ENCODE measurements at places on chromosomes 11 and 22. TPM values are rescaled to one million over a fixed set of nuclear protein-coding genes. Genes with fewer than 3 reads are reported as not detected.

SERPING1 gene
- not detected for total RNA-seq

TMEM45B gene
- total RNA-seq: not detected

OR51E1 gene
- total RNA-seq: not detected

APOA4 gene
- total RNA-seq: not detected

SAA4 gene
- total RNA-seq: not detected

REXO2 gene
- total RNA-seq: 159 TPM

POTEH gene
- total RNA-seq: 3.8 TPM

KDM4E gene
- total RNA-seq: not detected

SMTNL1 gene
- not detected for total RNA-seq

DNA sequence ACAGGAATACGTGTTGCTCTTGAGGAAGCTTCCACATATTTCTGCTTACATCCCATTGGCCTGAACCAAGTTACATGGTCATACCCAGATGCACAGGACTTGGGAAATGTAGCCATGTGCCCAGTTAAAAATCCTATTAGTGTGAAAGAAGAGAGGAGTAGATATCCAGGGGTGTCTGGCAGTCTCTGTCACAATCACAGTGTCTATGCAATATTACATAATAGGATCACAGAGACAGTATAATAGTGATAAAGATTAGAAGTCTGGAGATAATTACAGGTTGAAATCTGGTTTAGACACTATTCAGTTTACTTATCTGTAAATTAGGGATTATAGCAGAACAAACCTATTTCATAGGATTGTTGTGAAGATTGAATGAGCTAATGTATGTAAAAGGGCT is 62.6 kb upstream of the SLC6A5 start:
- DNase-seq: no peak

DNA sequence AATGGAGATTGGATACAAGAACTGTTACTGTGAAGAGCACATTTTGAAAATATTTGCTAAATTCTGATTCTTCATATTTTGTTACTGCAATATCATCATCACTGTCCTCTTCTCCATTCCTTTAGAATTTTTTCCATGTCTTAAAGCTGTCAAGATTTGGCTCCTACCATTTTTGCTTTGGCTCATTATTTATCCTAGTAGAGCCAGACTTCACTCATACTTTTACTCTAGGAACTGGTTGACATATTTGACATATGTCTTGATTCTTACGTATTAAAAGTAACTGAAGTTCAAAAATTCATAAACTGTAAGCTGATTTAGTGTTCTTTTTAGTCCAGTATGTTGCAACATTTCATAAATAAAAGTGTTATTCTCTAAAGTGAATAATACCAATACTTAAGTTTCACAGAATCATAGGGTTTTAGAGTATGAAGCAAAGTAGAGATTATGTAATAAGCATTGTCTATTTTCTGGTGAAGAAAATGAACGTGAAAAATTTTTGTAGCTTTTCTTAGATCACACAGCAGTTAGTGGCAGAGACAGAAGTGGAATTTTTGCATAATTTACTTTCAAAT is 225.6 kb downstream of the TMEM135 start:
- DNase-seq: no peak

GRCh38 chr11:96875712-96876111 is 485.9 kb downstream of the JRKL start:
- no peak for DNase-seq

DNA sequence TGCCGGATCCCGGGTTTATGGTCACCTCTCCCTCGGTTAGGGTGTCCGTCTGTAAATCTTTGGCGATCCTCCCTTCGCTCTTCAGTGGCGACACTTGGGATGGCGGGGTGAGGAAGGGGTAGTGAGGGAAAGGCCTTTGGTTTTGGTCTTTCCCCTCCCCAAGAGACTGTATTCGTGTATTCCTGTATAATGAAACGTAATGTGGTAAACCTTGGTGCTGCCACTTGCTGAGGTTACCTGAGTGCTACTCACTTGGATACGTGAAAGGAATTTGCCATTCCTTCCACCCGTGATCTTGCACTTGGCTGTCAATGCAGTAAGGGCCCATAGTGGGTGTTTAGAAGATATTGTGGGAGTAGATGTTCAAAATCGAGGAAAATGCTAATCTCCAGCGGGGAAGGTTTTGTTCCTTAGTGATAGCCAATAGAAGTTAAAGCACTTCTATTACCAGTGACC is 578 bp upstream of the NUP160 start:
- DNase-seq: no peak

- DNase-seq: no peak
Measured at GRCh38 chr22:49289822-49290679, 537.6 kb downstream of the BRD1 start.

GRCh38 chr11:3153291-3153861 is 11.7 kb downstream of the OSBPL5 start:
- peak; percentile 82 for DNase-seq

DNA sequence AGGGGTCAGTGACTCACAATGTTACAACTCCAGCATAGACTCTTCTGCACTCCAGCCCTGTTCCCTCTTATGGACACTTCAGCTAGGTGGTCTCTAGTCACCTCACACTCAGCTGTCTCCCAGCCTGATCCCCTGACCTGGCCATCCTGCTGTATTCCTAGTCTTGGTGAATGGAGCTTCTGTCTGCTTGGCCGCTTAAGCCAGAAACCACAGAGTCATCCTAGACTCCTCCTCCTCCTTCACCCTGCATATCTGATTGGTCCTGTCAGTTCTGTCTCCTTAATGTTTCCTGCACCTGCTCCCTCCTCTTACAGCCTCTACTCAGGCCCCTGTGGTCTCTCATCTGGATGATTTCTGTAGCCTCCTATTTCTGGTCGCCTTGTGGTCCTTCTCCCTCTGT is 144.9 kb downstream of the HIPK3 start:
- no peak for DNase-seq

GRCh38 chr11:43493431-43493830 is 134.7 kb downstream of the TTC17 start:
- no peak for DNase-seq

GRCh38 chr11:30225642-30226041 is 5.2 kb upstream of the FSHB start:
- no peak for DNase-seq

GRCh38 chr11:75342966-75343870 is 8.2 kb downstream of the ARRB1 start:
- DNase-seq: no peak

- peak; percentile 77 for DNase-seq
Measured at GRCh38 chr22:43152357-43153071, 1.2 kb downstream of the TSPO start.

GRCh38 chr22:47139013-47139789 is 376.8 kb downstream of the TBC1D22A start:
- DNase-seq: no peak

- no peak for DNase-seq
Measured at GRCh38 chr22:18991821-18992442, 55.8 kb upstream of the PRODH start.

DNA sequence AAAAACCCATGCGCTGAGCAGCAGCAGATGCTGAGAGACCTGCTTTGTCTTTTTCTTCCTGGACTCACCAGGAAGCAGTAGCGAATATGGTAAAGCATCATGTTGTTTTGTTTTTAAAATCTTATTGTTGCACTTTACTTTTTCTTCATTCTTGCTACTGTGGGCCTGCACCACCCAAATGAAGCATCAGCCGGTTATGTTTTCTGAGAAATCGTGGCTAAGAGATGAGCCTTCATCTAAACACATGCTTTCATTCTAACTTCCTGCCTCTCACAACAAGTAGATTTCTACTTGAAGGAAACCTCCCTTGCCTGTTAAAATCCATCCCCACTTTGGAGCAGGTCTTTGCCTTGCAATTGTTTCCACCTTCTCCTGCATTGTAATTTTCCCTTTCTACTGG is 1025.9 kb downstream of the NTM start:
- no peak for DNase-seq

- no peak for DNase-seq
Measured at GRCh38 chr11:1879342-1879940, 12.3 kb downstream of the PRR33 start.

DNA sequence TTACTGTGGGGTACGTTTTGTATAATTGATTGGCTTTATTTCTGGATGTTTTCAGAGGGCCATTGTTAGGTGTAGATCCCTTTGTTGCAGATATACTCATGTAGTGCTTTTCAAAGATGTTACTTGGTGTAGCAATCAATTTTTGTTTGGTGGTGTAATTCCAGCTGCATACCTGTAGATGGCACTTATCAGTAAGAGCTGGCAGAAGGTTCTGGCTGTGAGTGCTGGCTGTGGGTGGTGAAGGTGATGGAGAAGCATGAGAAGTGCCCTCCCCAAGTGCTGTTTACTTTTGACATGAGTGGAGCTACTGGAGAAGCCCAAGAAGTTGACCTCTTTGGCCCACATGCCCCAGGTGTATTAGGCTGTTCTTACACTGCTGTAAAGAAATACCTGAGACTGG is 1074.9 kb downstream of the FAM181B start:
- DNase-seq: no peak

DNA sequence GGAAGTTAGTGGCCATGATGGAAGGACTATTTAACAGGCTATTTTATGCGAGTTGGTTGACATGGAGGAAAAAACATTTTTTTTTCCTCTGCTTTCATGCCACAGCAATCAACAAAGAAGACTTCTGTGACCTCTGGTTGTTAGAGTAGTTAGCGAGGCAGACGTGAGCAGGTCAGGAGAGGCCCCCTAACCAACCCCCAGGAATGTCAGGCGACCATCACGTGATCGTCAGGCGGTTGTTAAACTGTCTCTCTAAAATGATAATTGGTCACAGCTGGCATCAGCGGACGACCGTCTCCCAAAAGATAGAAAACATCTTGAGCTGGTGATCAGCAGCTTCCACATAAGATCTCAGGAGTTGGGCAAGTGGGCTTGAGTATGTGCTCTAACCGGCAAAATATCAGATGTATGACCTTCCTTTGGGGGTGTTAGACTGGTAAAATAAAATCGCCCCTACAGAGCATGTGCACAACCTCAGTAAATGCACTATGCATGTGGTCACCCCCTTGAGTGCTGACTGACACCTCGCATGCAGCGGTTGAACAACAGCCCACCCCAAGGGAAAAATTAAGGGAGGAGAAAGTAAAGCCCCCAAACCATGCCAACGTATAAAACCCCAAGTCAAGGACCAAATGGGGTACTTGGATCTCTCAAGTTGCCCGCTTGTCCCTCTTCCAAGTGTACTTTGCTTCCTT is 20.9 kb upstream of the NARS2 start:
- DNase-seq: no peak

GRCh38 chr22:39419096-39419495 is 19.5 kb downstream of the TAB1 start:
- DNase-seq: no peak

- no peak for DNase-seq
Measured at GRCh38 chr11:87779276-87780067, 395.8 kb downstream of the RAB38 start.
